ENCODE measurements at places on chromosomes 5 and 9.

DNA sequence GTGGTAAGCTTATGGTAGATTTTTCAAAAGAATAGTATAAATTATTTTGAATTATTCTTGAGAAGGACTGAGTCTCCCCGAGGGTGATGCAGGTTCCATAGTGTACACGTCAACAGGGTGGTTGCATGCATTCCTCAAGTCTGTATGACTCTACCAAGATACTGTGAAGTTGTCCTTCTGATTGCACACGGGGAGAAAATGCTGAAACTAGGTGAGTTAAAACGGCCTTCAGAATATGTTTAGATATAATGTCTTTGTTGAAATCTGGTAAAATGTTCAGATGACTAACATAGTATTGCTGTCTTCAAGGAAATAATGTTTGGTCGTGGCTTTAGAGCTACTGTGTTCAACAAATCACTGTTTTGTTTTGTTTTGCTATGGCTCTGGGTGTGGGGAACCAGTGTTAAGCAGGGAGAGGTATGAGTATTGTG, 22.4 kb upstream of the TNFAIP8 start:
- DNase-seq = peak; percentile 21
- H3K27me3 ChIP-seq = no peaks in the 10 kb centered on the region
- no peak overlapping the region for H3K4me3 ChIP-seq
- H3K4me1 ChIP-seq = peaks cover 16% of the 10 kb centered on the region
- H3K36me3 ChIP-seq = no peaks in the 10 kb centered on the region

DNA sequence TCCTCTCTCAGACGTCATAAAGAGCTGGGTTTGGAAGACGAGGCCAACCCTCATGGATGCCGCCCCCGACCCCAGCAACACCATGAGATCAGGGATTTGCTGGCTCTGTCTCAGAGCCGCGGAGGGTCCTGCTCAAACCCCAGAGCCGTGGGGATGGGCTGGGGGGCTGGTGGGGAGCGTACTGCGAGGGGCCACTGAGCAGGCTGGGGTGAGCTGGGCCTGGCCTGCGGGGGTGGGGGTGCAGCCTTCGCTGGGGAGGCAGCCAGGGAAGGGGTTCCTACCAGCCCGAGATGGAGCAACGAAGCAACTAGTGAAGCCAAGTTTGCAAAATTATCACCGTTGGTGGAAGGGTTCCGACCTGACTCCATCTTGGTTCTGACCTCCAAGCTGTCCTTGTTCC, 5.1 kb upstream of the SLC12A7 start:
- no peak overlapping the region for H3K27ac ChIP-seq
- no peaks in the 10 kb centered on the region for H3K4me1 ChIP-seq
- H3K36me3 ChIP-seq = no peaks in the 10 kb centered on the region
- DNase-seq = no peak
- peaks cover 47% of the 10 kb centered on the region for H3K27me3 ChIP-seq
- no peak overlapping the region for H3K4me3 ChIP-seq

DNA sequence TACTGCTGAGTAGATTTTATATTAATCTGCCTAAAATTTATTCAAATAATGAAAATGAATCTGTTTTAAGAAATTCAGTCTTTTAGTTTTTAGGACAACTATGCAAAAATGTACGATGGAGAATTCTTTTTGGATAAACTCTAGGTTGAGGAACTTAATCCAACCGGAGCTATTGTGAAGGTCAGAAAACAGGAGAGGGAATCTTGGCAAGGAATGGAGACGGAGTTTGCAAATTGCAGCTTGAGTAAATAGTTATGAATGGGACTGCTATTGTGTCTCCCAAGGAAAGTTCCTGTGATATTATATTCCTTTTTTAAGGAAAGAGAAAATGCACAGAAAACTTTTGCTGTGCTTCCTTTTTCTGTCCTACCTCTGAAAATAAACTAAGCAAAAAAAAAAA, 67.9 kb downstream of the IQGAP2 start:
- no peaks in the 10 kb centered on the region for H3K36me3 ChIP-seq
- H3K4me3 ChIP-seq = no peak overlapping the region
- H3K27me3 ChIP-seq = no peaks in the 10 kb centered on the region
- no peak for DNase-seq
- H3K27ac ChIP-seq = no peak overlapping the region

GRCh38 chr5:179113143-179113530, 53.0 kb downstream of the ZNF354C start:
- no peaks in the 10 kb centered on the region for H3K4me1 ChIP-seq
- DNase-seq = no peak
- no peak overlapping the region for H3K27ac ChIP-seq

GRCh38 chr9:98045234-98046179, 11.0 kb upstream of the NANS start:
- DNase-seq = no peak
- H3K36me3 ChIP-seq = no peaks in the 10 kb centered on the region
- no peak overlapping the region for H3K4me3 ChIP-seq
- no peaks in the 10 kb centered on the region for H3K27me3 ChIP-seq
- H3K4me1 ChIP-seq = no peaks in the 10 kb centered on the region
- H3K27ac ChIP-seq = no peak overlapping the region

DNA sequence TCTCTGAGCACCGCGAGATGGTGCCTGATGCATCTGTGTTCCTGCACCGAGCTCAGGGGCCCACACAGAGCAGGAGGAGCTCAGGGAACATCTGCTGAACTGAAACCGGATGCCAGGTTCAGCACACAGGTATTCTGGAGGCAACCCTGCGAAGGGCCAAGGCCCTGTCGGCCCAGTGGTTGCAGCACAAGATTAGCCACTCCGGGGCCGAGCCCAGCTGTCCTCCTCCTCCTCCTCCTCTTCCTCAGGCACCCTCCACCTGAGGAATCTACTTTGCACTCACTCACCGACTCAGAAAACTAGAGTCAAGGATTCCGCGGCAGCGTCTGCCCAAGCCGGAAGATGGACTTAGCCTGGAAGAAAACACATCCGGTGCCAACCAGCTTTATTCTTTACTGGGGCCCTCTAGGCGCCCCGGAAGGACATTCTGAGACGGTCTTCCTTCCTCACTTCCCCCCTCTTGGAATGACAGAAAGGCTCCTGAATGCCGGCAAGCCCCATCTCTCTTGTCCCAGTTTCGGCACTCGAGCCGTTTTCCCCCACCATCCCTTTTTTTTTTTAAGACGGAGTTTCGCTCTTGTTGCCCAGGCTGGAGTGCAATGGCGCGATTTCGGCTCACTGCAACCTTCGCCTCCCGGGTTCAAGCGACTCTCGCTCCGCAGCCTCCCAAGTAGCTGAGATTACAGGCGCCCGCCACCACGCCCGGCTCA, at the start of gene ZBTB6:
ZBTB6 (minus strand) TSS at position 360 of the 710 bp plus-strand sequence. CDS start 1,251 bp downstream, outside the sequence.
- H3K27ac ChIP-seq = peak within 1 kb of the TSS; percentile 92
- peak within 1 kb of the TSS; percentile 87 for H3K4me3 ChIP-seq
- H3K4me1 ChIP-seq = no peaks in the 10 kb centered on the region
- H3K27me3 ChIP-seq = no peaks in the 10 kb centered on the region
- DNase-seq = peak; percentile 81
- peaks cover 6% of the 10 kb centered on the region for H3K36me3 ChIP-seq

GRCh38 chr9:118871531-118871930, 497.7 kb downstream of the BRINP1 start:
- H3K4me3 ChIP-seq = no peak overlapping the region
- no peak overlapping the region for H3K27ac ChIP-seq
- DNase-seq = no peak
- no peaks in the 10 kb centered on the region for H3K4me1 ChIP-seq

DNA sequence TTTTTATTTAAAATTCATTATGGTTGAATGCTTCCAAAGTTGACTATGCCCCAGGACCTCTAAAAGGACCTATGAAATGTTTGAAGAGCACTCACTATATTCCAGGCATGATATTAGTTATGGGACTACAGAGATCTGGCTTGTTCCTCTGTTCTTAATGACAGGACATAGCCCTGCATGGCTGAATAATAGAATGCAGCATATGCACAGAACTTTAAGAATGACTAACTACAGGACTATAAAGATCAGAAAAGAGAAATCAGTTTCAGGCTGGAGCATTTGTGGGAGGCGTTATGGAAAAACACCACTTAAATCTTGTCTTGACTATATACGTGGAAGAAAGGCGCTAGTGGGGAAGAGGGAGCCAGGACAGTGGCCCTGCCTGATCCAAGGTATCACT, 239.2 kb downstream of the DOCK8 start:
- peaks cover 5% of the 10 kb centered on the region for H3K27me3 ChIP-seq
- no peak overlapping the region for H3K4me3 ChIP-seq
- DNase-seq = no peak

DNA sequence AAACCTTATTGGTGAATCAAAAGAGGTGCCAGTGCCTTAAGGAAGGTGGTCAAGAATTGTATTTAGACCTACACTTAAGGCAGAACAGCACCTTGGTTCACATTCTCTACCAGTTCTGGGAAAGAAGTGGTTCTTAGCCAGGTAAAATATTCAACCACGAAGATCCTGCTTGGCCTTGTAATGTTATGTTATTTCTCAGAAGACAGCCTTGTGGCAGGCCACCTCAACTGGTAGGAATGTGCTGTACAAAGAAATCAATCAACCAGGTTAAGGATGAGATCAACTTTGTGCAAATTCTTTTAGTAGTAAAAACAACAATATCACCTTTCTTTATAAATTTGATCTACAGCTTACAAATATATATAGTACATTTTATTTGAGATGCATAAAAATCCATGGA, 246.8 kb downstream of the ARRDC3 start:
- DNase-seq = peak; percentile 14
- no peak overlapping the region for H3K27ac ChIP-seq
- H3K4me3 ChIP-seq = no peak overlapping the region
- H3K4me1 ChIP-seq = peaks cover 10% of the 10 kb centered on the region
- no peaks in the 10 kb centered on the region for H3K27me3 ChIP-seq

DNA sequence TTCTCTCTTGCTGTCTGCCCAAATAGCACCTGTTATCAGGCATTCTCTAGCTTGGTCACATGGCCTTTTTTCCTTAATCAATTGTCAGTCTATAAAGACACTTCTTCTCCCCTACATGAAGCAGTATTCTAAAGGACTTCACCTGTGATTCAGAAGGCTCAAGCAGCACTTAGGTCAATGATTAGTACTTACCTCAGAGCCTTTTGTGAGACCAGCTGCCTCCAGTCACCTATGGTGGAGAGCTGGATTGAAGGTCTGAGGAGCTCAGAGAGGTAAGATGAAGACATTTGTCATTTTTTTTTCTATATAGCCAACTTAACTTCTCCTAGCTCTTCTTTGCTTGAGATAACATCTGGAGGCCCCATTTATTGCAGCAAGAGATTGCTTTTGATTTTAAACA, 278.3 kb upstream of the PCSK5 start:
- no peaks in the 10 kb centered on the region for H3K4me1 ChIP-seq
- no peaks in the 10 kb centered on the region for H3K36me3 ChIP-seq
- no peak for DNase-seq
- no peak overlapping the region for H3K27ac ChIP-seq

GRCh38 chr5:73686912-73687311, 60.9 kb downstream of the ARHGEF28 start:
- peaks cover 2% of the 10 kb centered on the region for H3K4me1 ChIP-seq
- H3K27ac ChIP-seq = no peak overlapping the region
- 0 out of 2 replicates have a peak, but pooled peaks cover 1% of the 10 kb centered on the region for H3K36me3 ChIP-seq
- H3K4me3 ChIP-seq = no peak overlapping the region

GRCh38 chr5:88419931-88420330, 151.3 kb upstream of the TMEM161B start:
- H3K4me3 ChIP-seq = no peak overlapping the region
- no peaks in the 10 kb centered on the region for H3K36me3 ChIP-seq
- no peak for DNase-seq
- H3K4me1 ChIP-seq = no peaks in the 10 kb centered on the region
- H3K27me3 ChIP-seq = no peaks in the 10 kb centered on the region

DNA sequence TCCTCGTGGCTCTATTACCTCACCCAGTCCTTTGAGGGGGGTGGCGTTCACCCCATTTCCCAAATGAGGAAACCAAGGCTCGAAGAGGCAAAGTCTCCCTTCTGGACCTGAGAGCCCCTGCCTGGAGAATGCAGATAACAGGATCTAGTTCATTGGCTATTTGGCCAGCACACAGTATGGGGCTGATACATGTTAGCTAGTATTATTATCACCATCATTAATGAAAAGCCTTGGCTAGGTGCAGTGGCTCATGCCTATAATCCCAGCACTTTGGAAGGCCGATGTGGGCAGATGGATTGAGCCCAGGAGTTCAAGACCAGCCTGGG, 4.3 kb downstream of the SH3GLB2 start:
- no peaks in the 10 kb centered on the region for H3K27me3 ChIP-seq
- peak overlapping the region; percentile 69 for H3K27ac ChIP-seq
- DNase-seq = no peak
- no peak overlapping the region for H3K4me3 ChIP-seq
- no peaks in the 10 kb centered on the region for H3K36me3 ChIP-seq

GRCh38 chr5:181243564-181244343, at the start of gene RACK1:
RACK1 (minus strand) TSS chr5:181243906; CDS start chr5:181243800, 106 bp downstream.
- H3K27ac ChIP-seq = peak within 1 kb of the TSS; percentile 88
- H3K36me3 ChIP-seq = peaks cover 39% of the 10 kb centered on the region
- peaks cover 18% of the 10 kb centered on the region for H3K4me1 ChIP-seq
- DNase-seq = peak; percentile 85
- H3K27me3 ChIP-seq = no peaks in the 10 kb centered on the region

- H3K36me3 ChIP-seq = no peaks in the 10 kb centered on the region
- no peak overlapping the region for H3K27ac ChIP-seq
- H3K4me1 ChIP-seq = no peaks in the 10 kb centered on the region
- H3K4me3 ChIP-seq = no peak overlapping the region
Measured at GRCh38 chr5:35103637-35104299, 56.0 kb upstream of the AGXT2 start.

- H3K27ac ChIP-seq = 0 out of 2 replicates have a peak within 1 kb of the TSS, but pooled peaks have one; percentile 10
- no peaks in the 10 kb centered on the region for H3K27me3 ChIP-seq
- no peak for DNase-seq
Measured at GRCh38 chr9:133163504-133164172, at the start of gene GBGT1. GBGT1 (minus strand) TSS chr9:133163914; CDS start chr9:133162412, 1,502 bp downstream.

DNA sequence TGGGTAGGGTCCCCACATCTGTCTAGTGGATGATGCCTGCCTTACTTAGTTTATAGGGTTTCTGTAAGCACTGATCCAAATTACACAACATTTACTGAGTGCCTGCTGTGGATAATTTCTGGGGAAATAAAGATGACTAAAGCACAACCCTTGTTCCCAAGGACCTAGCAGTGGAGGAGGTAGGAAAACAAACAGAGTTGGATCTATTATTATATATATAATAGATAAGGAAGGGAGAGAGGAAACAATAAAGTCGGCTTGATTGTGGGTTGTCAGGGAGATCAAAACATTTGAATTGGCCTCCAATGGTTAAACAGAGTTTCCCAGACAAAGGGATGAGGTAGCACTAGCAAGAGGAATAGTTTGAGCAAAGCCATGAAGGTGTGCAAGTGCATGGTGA, 14.0 kb downstream of the IL33 start:
- H3K27me3 ChIP-seq = peaks cover 4% of the 10 kb centered on the region
- H3K27ac ChIP-seq = no peak overlapping the region
- H3K4me3 ChIP-seq = no peak overlapping the region
- H3K4me1 ChIP-seq = no peaks in the 10 kb centered on the region
- no peaks in the 10 kb centered on the region for H3K36me3 ChIP-seq

GRCh38 chr5:100553209-100553608, 18.0 kb downstream of the FAM174A start:
- peak; percentile 23 for DNase-seq
- no peak overlapping the region for H3K27ac ChIP-seq

DNA sequence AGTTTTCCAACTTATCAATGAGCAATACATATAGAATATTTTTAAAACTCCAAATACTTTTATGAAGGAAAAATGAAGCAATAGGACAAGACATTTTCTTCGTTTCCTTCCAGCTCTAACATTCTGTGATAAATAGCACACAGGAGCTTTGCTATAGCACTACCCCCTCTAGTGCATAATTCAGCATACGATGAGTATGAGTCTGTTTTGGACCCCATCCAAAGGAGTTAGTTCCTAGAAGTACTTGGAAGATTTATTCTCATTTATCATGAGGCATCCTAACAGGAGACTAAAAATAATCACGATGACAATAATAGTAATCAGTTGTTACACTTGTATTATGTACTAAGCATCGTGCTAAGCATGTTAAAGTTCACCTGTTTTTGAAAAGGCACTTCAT, 1061.3 kb upstream of the DMAC1 start:
- H3K27ac ChIP-seq = no peak overlapping the region
- no peaks in the 10 kb centered on the region for H3K36me3 ChIP-seq
- H3K4me3 ChIP-seq = no peak overlapping the region
- DNase-seq = peak; percentile 9

Measured in IMR-90 (cell line).